ENCODE measurements at places on chromosomes 12 and 14.

- no peak for DNase-seq
Measured at GRCh38 chr12:116674643-116675183, 63.2 kb downstream of the SPRING1 start.

DNA sequence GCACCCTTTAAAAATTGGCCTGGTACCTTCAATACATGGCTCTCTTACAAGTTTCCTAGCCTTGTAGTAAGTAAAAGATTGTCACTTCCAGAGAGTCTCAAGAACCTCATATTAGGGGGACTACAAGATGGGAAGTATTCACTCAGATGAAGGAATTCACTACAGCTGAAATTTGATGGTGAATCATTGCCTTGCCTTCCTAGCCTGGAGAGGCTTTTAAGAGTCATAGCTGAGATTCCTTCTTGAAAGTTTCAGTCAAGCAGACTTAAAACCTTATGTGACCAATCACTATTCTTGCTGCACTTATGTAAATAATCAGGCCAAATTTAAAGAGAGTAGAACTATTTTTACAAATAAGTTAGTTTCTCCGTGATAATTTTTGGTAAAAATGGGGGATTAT, 451.6 kb downstream of the TRHDE start:
- DNase-seq: no peak

- DNase-seq: no peak
Measured at GRCh38 chr14:64952598-64953309, 10.2 kb upstream of the GPX2 start.

DNA sequence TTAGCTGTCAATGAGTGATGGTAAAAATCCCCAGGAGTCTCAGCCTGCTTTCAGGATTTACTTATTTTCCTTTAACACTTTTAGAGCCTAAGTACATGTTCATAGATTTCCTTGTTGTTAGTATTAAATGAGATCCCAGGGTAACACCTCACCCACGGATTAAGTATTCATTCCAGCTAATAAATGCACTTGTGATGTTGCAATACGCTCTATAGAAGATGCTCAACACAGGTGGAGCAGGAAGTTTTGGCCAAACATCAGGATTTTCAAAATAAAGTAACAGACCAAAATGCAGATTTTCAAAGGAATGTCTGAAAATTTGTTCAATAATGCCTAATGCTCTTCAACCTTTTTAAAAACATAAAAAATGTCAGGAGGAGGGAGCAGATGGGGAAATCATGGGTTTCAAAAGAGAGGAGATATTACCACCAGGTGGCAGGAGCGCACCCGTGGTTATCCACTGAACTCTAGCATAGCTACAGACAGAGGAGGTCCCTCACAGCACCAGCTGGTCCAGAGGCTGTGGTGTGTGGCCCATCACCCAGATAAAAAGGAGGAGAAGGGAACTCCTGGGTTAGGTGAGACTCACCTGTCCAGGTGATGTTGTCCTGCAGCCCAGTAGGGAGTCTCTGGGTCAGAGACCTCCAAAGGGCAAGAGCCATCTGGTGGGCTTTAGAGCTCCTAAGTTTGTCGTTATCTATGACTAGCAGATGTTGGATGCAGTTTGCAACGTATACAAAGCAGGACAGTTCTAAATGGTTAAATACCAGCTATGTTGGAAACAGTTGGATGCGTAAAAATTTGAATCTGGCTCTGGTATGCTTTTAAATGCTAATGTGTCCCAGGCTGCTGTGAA, 1158.4 kb upstream of the TMEM132C start:
- peak; percentile 37 for DNase-seq

DNA sequence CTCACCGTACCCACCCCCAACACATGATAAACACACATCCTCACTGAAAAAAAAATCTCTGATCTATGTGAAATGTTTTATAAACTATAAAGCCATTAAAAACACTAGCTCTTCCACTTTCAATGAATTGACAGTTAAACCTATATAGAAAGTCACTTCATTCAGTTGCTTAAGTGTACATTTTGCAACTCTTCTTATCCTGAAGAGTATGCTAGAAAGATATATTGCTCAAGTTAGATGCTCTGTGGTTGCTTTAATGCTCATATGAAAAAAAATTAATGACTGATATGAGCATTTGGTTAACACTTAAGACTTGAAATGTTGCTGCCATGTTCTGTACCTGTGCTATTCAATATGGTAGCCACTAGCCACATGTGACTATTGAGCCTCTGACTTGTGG, 21.0 kb upstream of the MIA2 start:
- DNase-seq: no peak

DNA sequence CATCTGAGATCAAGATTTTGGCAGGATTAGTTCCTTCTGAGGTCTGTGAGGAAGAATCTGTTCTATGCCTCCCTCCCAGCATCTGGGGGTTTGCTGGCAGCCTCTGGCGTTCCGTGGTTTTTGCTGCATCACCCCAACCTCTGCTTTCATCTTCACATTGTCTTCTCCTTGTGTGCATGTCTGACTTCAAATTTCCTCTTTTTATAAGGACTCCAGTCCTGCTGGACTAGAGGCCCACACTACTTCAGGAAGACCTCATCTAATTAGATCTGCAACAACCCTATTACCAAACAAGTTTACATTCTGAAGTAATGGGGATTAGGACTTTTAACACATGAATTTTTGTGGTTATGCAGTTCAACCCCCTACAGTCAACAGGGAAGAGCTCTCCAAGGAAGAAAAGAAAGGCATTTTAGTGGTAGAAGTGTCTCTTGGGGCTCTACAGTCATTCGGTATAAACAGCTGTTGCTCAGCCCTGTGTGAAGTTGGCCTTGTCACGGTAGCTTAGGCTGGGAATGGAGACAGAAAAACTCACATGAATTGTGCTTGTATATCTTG, 89.7 kb downstream of the CAND1 start:
- no peak for DNase-seq

- no peak for DNase-seq
Measured at GRCh38 chr14:79515158-79515557, 696.1 kb downstream of the DIO2 start.

DNA sequence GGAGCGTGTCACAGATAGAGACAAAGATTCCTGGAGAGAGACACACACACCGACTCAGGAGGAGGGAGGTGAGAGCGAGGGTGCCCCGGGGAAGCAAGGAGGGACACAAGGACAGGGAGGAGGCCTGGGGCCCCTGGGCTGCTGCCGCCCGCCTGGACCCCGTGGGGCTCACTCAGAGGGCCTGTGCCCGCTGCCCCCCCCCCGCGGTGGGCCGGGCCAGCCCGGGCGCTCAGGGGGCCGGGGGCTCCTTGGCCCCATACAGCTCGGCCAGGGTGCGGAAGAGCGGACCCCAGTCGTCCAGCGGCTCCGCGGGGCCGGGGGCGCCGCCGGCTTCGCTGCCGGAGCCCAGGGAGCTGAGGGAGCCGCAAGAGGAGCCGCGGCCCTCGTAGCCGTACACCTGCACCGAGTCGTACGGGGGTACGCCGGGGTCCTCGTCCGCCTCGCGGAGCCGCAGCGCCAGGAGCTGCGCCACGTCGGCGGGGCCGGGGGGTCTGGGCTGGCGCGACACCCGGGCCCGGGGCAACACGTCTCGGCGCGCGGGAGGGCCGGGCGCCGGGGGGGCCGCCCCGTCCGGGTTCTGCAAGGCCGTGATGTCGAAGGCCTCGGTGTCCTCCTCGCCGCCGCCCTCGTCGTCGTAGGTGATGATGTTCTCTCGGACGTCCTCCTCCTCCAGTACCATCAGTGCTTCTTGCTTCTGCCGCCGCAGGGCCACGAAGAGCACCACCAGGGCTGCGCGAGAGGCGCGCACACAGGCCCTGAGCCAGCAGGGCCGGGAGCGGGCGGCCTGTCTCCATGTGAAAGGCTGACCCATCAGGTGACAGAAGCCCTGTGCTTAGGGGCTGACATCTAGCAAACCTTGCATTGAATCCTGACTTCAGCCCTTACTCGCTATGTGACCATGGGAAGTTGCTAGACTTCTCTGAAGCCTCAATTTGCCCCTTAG, 6.0 kb downstream of the PSMB11 start:
- no peak for DNase-seq

All from NCI-H1417 (cell line).